ENCODE measurements at places on chromosomes 13 and 19.
A peak's percentile ranks its signal among the peaks of the same experiment; 100 is the strongest.

DNA sequence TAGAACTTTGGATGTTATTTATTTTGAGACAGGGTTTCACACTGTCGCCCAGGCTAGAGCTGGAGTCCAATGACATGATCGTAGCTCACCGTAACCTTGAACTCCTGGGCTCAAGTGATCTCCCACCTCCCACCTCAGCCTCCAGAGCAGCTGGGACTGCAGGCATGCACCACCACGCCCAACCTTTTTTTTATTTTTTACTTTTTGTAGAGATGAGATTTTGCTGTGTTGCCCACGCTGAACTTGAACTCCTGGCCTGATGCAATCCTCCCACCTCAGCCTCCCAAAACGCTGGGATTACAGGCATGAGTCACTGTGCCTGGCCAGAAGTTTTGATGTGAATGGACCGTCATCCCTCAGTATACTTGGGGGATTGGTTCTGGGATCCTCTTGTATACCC, 13.7 kb downstream of the ANKRD27 start:
- DNase-seq = no peak

- DNase-seq = peak; percentile 52
These were observed at the start of gene LPAR6 for GRCh38 chr13:48412881-48413351. Gene LPAR6 (minus strand): TSS chr13:48413113. CDS start chr13:48412423, 690 bp downstream.

DNA sequence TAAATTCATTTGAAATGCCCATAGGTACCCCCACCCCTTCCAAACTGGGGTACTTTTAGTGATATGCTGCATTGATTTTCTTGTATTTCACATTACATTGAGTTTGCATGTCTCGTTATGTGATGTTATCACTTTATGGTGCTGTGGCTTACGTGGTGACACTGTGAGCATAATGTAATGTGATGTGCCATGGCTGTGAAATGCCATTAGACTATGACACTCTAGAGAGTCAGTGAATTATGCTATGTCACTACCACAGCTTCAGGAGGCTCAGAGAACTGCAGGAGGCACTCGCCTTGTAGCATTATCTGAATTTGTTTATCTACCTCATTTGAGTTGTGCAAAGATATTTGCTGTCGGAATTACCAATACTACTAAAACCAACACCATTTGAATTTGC, 590.1 kb upstream of the SLC10A2 start:
- no peak for DNase-seq

- DNase-seq = no peak
These were observed at the start of gene LYL1 for GRCh38 chr19:13102666-13103580. Gene LYL1 (minus strand): TSS chr19:13102858. CDS start chr19:13101171, 1,687 bp downstream.

DNA sequence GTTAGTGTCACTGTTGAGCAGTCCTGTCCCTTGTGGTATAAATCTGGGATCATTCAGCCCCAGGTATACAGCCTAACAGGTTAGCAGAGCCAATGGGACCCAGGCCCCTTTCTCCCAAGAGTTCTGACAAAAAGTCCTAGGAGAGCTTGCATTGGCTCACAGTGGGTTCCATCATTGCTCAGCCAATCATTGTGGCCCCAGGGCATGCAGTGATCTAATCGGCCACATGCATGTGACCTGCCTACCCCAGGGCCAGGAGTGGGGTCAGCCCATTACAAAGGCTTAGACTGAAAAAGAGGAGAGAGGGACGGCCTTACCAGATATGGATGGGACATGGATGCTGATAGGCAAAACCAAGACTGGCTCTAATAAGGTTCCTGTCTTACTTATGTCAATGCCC, 41.1 kb downstream of the SPTBN4 start:
- no peak for DNase-seq
